Suppressor macrophage (primary cell): ENCODE measurements at places on chromosomes 13 and 19.

GRCh38 chr13:44346534-44346933 lies 27.1 kb upstream of the SERP2 start:
- DNase-seq: no peak

- no peak for DNase-seq
Measured at GRCh38 chr13:34772206-34772605, 169.9 kb upstream of the NBEA start.

DNA sequence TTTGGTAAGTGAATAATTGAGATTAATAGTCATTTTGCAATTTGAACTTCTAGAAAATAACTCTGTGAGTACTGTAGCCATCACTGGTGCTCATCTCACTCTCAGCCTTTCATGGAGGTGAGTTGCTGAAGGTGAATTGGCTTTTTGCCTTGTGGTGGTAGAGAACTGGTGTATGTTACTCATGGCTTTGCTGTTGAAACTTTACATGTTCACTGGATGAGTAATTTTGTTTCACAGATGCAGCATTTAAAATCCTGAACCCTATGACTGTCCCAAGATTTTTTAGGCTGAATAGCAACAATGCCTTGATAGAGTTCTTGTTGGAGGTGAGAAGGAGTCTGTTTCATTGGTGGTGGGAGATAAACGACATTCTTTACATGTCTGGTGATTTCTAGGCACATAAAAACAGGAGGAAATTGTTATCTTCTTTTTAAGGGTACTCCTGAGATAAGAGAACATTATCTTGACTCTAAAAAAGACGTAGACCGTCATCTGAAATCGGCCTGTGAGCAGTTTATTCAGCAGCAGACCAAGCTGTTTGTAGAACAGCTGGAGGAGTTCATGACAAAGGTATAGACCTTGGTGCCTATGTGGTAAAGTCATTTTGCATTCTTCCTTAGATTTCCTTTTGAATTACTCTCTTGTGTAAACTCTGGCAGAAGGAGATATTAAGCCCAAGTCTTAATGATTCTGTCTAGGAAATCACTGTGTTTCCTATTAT lies 53.9 kb downstream of the COG3 start:
- DNase-seq: no peak

DNA sequence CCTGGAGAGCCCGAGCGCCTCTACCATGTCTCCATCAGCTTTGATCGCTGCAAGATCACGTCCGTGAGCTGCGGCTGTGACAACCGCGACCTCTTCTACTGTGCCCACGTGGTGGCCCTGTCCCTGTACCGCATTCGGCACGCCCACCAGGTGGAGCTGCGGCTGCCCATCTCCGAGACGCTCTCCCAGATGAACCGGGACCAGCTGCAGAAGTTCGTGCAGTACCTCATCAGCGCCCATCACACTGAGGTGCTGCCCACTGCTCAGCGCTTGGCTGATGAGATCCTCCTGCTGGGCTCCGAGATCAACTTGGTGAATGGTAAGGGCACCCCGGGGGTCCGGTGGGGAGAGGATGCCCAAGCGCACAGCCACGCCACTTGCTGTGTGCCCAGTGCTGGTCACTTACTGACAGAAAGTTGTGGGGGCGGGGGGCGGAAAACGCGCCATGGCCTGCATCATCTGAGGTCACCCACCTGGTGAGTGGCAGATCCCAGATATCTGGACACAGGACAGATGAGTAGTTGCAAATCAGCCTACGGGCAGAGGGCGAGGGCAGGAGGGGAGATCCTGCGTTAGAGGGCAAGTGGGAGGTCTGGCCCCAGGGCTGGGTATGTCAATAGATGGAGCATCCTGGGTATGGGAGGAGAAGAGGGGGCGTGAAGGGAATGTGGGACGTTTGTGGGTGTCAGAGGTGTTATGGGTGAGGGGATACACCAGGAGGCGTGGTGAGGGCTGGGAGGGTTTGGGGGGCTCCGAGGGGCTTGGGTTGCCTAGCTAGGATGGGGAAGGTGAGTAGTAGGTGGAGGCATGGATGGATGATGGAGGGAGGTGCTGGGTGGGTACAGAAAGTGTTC lies 9.8 kb downstream of the ZSWIM4 start:
- no peak for DNase-seq

DNA sequence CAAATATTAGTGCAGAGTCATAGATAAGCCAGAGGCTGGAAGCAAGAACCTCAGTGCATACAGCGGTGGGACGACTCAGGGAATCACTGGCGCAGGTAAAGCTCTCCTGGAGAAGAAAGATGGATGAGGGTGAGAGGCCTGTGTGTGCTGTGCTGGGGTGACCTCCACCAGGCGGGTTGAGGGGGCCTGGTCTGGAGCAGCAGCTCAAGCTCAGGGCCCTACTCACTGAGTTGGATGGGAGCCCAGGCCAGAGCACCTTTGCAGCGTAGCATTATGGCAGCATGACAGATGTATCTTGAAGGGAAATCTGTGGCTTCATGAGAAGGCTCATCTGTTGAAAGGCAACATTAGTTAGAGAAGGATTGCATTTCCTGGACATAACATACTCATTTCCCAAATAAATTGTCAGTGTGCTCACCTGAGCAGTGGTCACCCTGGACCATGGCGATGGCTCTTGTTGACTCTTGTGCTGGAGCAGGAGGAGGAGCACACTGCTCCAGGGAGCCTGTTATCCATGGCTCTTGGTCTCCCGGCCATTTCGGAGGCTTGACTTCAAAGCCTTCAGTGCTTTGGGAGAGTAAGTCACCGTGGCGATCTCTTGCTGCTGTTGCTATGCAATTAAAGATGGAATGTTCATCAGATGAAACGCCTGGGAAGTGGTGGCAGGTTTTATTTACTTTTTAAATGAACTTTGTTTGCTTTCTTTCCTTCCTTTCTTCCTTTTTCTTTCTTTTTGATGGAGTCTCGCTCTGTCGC lies 25.0 kb downstream of the HNRNPM start:
- DNase-seq: no peak
